K562 (cell line): ENCODE measurements at places on chromosomes 1 and 21.

GRCh38 chr1:5393603-5394002 is 598.6 kb downstream of the NPHP4 start:
- no peak for DNase-seq

- no peak for DNase-seq
These were observed 46.5 kb downstream of the OMA1 start for GRCh38 chr1:58500043-58500442.

- DNase-seq = no peak
These were observed 4.7 kb upstream of the SLC19A1 start for GRCh38 chr21:45546636-45547544.

GRCh38 chr1:115717541-115717940 is 51.0 kb downstream of the CASQ2 start:
- peak; percentile 62 for DNase-seq
